ENCODE measurements at places on chromosomes 5 and 9.

- peak; percentile 61 for DNase-seq
Measured at GRCh38 chr9:86946201-86947145, 833 bp downstream of the GAS1 start.

- DNase-seq = no peak
Measured at GRCh38 chr5:91493086-91493485, 110.0 kb upstream of the ARRDC3 start.

- no peak for DNase-seq
Measured at GRCh38 chr5:180787711-180788431, 14.7 kb downstream of the MGAT1 start.

DNA sequence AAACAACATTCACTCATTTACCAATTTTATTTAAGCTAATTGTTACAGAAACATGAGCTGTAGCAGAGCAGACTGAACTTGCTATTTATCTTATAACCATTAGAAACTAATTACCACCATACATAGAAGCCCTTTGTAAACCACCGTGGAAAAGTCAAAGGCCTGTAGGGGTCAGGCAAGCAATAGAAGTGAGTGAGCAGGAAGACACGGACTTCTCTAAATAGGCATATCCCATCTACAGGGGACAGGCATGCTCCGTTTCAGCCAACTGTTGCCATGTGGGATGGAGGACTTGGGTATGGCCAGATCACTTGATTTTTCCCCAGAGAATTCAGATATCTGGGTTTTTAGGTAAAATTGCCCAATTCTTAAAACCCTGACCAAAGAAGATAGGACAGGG is 44.8 kb downstream of the PRRC1 start:
- DNase-seq = no peak

DNA sequence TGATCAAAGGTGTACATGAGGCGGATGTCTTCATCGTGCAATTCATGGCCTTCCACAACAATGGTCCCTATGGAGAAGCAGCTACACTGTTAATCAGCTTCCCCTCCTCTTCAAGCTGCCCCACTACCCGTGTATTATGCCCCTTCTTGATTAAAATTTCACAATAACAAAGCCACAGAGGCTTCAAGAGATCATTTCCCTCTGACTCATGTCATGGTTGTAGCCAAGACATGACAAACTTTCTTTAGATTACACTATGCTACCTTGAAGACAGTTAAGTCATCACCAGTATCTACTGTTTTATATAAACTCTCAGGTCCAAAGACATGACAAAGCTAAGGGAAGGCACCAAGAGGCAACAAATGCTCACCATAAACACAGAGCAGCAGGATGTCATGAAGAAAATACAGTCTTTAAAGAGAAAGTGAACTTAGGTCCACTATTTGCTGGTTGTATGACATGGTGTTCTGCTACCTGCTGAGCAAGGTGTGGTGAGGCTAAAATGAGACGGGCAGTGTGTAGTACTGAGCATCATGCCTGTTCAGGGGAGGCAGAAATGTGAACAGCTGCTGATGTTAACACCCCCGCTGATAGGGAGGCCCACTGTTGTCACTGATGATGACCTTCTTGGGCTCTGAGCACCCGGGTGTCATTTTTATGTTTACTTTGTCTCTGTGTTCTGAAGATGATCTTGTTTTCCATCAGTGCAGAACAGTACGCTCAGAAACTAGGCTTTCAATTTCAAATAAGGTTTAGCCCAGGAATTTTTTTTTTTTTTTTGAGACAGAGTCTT is 48.3 kb downstream of the IARS1 start:
- DNase-seq = no peak

DNA sequence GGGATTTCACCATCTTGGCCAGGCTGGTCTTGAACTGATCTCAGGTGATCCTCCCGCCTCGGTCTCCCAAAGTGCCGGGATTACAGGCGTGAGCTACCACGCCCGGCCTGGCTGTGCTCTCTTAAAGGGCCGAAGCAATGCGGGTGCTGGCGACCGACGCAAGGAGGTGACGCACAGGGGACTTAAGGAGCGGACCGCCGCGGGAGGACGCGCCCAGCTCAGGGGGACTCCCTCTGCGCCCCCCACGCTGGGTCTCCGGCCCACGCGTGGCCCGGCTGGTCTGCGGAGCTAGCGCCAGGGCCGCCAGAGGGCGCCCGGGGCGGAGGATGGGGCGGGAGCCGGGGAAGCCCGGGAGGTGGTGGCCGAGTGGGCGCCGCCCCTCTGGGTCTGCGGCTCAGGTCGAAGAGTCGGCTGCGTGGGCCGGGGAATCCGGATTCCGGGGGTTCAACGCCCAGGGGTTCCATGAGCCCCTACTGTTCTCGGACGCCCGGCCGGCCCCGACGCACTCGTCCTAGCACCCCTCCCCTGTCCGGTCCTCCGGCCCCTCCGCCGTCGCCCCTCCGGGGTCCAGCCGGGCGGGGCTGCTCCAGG is 502 bp upstream of the CERCAM start:
- peak; percentile 51 for DNase-seq

GRCh38 chr9:8417341-8417740 is 617.8 kb upstream of the DMAC1 start:
- DNase-seq = no peak

GRCh38 chr9:114371973-114372917 is 15.5 kb downstream of the AKNA start:
- peak; percentile 70 for DNase-seq

DNA sequence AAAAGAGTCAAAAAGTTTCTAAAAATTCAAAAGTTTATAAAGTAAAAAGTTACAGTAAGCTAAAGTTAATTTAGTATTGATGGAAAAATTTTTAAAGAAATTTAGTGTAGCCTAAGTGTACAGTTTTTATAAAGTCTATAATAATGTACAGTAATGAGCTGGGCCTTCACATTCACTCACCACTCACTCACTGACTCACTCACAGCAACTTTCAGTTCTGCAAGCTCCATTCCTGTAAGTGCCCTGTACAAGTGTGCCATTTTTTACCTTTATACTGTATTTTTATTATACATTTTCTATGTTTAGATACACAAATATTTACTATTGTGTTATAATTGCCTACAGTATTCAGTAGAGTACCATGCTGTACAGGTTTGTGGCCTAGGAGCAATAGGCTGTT is 239.5 kb upstream of the MAP3K1 start:
- no peak for DNase-seq

- DNase-seq = no peak
Measured at GRCh38 chr9:136117916-136118319, 757 bp downstream of the TMEM250 start.

DNA sequence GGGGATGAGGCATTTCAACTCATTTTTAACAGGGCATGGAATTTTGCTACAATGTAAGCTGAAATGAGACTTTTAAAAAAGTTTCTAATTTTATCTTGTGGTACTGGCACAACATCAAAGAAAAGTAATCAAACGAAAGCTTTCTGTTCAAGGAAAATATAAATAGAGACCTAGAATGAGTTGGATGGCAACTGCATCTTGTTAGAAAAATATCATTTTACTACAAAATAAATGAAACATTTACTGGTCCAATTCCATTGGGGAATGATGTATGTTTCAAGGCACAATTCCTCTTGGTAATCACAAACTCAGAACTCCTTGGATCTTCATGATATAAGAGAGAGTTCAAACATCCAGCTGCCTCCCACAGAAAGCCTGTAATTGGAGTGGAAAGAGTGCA is 102.8 kb downstream of the HMHB1 start:
- DNase-seq = no peak

- DNase-seq = no peak
Measured at GRCh38 chr5:80917631-80918030, 42.5 kb upstream of the RASGRF2 start.

GRCh38 chr5:685262-686171 is 7.6 kb downstream of the TPPP start:
- no peak for DNase-seq

DNA sequence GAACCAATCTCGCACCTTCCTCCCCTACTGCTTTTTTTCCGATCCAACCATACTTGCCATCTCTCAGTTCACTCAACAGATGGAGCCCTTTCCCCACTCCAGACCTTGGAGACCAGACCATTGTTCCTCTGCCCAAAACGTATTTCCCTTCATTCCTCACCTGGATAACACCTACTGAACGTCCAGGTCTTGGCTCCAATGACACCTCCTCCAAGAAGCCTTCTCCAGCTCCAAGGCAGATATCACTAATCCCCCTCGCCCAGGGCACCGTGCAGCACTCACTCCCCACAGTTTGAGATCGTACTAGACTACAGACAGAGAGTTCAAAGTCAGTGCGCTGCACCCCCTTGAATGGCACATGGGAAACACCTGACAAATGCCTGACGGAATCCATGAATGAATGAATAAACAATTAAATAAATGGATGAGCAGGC is 47.1 kb upstream of the AKNA start:
- DNase-seq = no peak

DNA sequence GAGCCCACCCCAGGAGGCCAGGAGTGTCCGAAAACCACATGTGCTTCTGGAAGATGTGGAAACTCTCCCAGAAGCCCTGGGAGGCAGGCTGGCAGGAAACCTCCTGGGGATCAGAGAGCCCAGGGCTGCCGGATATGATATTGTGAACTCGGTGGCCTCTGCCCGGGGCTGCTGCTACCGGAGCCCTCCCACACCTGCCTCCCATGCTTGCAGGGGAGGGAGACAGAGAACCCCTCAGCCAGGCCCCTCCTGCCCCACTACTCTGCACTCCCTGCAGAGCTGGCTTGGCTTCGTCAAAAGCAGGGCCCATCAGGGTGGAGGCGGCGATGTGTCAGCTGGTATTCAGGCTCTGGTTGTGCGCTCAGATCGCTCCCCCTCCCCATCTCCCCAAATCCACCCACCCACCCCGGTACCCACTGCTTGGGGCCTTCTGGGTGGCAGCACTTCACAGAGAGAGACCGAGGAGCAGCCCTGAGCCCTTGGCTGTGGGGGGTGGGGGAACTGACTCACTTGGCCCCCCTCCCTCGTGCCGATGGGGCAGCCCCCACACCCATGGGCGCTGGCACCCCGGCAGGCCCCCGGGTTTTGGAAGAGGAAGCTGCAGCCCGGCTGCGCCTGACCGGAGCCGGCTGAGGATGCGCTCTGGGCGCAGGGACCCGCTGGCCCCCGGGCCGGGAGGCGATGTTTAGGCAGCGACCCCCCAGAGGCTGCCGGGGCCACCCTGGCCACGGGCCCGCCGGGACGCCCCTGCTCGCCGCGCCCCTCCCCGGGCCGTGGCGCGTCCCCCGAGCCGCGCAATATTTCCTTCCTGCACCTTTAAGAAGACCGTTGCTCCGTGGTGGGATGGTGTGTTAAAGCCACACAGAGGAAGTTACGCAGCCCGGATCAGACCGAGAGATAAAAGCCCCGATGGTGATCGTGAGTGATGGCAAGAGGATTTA is 786 bp upstream of the NTNG2 start:
- peak; percentile 74 for DNase-seq

DNA sequence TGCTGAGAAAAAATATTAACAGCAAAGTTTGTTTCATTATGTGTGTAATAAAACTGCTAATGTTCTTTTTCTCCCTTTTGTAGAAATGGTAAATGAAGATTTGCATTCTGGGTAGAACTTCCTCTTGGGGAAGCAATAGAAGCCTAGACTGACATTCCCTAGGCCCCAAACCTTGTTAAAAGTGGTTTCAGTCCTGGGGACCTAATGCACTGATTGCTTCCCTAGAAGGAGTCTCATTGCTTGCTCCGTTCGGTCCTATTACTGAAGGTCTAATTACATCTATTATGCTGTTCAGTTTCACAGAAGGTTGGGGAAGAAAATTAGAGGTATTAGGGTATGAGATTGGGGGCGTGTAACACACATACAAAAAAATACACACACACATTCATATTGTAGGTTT is 893.8 kb downstream of the TLE4 start:
- DNase-seq = no peak

- DNase-seq = no peak
Measured at GRCh38 chr5:128100860-128101557, 17.4 kb downstream of the SLC12A2 start.

- no peak for DNase-seq
Measured at GRCh38 chr5:78467752-78468357, 107.4 kb downstream of the SCAMP1 start.

GRCh38 chr5:14197056-14197455 is 53.9 kb downstream of the TRIO start:
- DNase-seq = no peak
